ENCODE measurements at places on chromosomes 7 and 10.

GRCh38 chr7:11689096-11689495 lies 142.9 kb downstream of the THSD7A start:
- DNase-seq, result no peak

GRCh38 chr7:157845203-157845835 lies 508.5 kb downstream of the DNAJB6 start:
- no peak for DNase-seq

DNA sequence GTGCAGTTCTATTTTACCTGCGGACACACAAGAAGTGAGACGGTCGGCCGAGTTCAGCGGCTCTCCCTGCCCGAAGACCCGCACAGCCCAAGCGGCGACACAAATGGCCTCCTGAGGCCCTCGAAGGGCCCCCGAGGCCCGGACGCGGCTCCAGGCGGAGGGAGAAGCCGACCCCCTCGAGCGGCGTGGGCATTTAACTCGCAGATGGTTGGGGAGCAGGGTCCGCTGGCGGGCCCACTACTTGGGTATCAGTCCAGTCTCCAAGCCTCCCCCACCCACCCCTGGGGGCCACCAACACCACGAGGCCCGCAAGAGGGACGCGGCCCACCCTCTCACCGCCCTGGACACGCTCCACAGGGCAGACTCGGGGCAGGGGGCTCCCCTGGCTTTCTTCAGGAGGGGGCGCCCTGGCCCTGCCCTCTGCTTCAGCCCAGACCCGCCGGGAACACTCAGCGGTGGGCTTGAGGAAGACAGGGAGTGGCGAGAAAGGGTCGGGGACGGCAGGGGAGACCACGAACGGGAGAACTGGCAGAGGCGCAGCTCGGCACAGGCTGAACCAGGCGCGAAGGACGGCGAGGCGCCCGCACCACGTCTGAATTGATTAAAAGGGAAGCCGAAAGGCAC lies 1.7 kb downstream of the IGF2BP3 start:
- DNase-seq, result no peak

DNA sequence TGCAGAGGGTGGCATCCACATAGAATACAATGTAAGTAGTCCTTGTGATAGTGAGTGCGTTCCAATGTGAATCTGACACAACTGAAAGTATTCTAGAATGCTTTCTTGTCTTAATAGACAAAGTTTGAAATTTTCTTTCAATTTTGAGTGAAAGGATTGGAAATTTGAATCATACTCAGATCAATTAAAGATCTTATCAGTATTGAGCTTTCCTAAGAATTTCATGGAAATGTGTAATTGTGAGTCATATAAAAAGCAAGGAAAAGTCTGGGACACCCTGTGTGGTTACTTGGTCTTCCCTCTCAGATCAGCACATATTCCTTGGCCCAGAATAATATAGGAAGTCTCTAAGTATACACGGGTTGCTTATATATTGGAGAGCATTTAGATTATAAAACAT lies 99.1 kb downstream of the MBL2 start:
- no peak for DNase-seq

DNA sequence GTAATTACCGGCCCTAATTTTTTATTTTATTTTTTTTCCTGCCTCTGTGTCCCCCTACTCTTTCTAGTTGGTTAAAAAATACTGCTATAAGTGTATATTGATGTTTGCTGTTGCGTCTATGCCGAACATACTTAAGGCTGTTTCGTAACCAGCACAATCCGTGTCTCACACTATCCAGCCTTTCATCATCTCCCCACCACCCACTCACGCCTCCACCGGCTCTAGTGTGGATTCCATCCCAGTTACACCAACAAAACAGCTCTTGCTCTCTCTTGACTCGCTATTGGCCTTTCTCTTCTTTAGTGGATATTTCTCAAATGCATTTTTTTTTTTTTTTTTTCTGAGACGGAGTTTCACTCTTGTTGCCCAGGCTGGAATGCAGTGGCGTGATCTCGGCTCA lies 70.1 kb upstream of the CAMK1D start:
- DNase-seq, result no peak

GRCh38 chr7:101303102-101303701 lies 18.4 kb downstream of the IFT22 start:
- no peak for DNase-seq

DNA sequence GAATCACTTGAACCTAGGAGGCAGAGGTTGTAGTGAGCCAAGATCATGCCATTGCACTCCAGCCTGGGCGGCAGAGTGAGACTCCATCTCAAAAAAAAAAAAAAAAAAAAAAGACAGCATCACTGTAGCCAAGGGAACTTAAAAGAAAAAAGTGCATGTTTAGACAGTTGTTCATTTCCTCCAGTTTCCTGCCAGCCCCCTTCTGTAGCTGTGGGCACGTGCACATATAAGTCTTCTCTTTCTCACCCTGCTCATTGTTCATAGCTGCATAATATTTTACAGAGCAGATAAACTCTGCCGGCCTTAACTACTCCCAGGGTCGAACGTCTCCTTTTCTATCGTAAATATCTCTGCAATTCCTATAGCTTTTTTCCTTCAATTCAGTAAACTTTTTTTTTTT lies 132.6 kb downstream of the LHPP start:
- DNase-seq, result no peak

GRCh38 chr10:12852687-12853086 lies 148.8 kb downstream of the CCDC3 start:
- no peak for DNase-seq

DNA sequence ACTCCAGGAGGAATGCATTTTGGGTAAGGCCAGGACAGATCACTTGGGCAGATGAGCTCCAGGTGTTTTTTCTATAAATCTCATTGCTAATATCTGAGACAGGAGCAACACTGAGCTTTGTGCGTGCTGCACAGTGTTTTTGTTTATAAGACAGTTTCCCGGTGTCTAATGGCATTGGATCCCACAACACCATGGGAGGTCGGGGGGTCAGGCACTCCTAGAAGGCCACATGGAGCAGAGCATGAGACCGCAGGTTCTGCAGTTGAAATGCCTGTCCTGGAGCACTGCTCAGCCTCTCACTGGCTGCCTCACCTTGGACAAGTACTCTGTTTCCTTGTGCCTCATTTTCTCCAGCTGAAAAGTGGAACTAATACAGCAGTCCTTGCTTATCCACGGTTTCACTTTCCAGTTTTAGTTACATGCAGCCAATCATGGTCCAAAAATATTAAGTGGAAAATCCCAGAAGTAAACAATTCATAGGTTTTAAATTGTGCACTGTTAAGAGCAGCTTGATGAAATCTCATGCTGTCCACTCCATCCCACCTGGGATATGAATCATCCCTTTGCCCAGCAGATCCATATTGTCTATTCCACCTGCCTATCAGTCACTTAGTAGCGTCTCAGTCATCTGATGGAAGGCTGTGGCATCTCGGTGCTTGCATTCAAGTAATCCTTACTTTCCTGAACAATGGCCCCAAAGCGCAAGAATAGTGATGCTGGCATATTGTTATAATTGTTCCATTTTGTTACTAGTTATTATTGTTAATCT lies 35.2 kb downstream of the ATXN7L1 start:
- DNase-seq, result no peak

DNA sequence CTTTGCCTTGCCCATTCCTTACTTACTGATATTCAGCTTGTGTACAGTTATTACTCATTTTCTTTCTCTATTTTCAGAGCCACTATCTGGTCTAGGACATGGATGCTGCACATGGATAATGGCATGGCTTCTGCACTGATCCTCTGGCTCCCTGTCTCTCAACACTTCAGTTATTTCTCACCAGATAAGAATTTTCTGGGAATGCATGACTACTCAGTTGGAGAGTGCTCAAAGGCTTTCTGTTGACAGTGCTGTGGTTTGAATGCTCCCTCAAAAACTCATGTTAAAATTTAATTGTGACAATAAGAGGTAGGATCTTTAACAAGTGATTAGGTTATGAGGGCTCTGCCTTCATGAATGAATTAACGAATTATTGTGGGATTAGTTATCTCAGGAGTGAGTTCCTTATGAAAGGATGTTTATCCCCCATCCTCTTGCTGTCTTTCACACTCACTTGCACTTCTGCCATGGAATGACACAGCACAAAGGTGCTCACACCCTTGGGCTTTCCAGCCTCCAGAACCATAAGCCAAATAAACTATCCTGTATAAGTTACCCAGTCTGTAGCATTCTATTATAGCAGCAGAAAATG lies 16.1 kb upstream of the PIK3CG start:
- no peak for DNase-seq

DNA sequence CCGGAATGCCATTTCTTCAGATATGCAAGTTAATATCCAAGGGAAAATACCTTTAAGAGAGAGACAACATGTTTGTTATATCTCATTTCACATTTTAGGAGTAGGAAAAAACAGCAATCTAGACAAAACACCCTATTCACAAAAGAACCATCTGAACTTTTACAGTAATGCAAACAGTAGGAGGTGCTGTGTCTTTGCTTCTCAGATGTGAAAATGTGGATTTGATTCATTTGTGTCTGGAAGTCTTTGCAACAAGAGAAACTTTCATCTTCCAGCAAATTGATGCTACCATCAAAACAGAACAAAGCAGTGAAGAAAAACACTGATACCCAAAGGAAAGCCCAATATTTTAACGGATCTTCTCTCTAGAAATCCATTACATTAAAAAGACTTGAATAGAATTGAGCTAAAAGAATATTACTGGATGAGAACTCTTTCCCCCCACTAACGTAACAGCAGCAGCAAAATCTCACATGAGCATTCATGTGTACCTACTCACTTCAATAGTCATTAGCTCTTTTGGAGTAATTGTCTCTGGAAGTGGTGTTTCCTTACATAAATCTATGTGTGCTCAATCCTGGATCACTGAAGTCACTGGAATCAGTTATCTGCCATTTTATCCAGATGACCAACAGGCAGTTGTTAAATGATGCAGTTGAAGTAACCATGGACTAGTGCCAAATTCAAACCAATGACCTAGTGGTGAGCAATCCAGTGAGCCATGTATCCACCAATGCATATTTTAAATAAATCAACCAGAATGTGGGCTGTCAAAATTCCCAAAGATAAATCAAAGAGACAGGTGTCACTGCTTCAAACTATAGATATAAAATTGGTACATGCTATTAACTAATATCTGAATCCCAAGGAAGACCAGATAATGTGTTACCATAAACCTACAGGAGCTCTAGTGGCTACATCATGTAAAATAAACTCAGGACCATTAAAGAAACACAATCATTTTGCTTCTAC lies 1.8 kb downstream of the SEMA3C start:
- DNase-seq, result no peak

DNA sequence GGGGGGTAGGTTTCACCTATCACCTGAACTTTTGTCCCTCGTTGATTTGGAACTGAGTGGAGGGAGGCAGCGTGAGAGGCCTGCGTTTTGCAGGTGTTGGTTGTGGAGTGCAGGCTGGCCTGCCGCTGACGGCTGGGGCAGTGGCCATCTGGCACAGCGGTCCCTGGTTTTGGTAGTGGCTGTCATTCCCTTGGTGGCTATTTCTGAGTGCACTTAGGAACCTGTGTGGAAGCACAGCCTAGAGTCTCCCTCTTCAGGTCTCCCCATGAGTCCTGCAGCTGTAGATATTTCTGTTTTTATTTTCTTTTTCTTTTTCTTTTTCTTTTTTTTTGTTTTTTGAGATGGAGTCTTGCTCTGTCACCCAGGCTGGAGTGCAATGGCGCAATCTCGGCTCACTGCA lies 129.2 kb downstream of the CUL2 start:
- DNase-seq, result no peak

DNA sequence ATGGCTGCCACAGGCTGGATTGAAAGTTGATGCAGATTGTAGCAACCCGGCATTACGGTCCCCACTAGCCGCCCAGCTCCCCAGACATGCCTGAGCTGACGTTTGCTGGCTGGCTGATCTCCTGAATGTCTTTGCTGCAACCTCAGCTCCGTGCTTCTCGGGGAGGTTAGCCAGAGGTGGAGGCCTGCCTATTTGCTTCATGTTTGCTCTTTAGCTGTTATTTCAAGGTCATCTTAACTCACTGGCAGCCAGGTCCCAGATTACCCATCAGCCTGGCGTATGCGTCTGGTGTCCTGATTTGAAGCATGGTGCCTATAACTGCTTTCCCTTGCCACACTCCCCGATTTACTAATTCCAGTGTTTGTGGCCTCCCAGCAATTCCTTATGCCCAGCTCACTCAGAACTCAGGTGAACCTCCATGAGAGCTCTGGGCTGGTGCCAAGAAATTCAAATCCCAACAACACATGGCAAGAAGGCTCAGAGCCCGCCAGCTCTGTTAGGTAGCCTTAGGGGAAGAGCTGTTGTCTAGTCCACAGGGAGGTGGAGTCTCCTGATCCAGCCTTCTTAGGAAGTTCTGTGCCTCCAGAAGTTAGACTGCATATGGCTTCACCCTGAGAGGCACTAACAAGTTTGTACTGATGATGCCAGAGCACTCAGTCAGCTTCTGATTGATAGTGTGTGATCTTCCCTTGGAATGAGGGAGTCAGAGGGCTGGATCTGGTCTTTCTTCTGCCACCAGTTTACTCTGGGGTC lies 69.7 kb upstream of the EXOC4 start:
- no peak for DNase-seq

GRCh38 chr10:55397777-55398496 lies 596.9 kb upstream of the PCDH15 start:
- DNase-seq, result no peak

- no peak for DNase-seq
These were observed 245.4 kb downstream of the AUTS2 start for GRCh38 chr7:69843653-69844052.

- no peak for DNase-seq
These were observed 184.3 kb upstream of the ITGB1 start for GRCh38 chr10:33142295-33142694.

DNA sequence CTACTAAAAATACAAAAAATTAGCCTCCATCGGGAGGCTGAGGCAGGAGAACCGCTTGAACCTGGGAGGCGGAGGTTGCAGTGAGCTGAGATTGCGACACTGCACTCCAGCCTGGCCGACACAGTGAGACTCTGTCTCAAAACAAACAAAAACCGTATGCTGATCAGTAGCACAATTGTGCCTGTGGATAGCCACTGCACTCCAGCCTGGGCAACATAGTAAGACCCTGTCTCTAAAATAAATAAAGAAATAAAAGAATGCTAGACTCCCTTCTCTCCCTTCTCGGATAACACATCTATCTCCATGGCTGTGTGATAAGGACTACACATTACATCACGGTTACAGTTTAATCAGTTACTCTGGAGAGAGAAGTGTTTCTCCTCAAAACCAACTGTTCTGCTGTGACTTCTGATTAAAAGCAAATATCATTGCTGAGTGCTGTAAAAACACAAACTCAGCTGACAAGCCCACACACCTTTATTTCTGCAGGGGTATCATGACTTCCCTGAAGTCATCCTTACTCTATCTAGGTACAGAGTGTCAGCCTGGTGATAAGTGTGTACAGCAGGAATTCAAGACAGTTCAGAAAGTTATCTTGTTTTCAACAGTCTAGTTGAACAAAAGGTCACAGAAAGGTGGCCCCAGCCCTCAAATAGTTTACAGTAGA lies 5.3 kb upstream of the ARHGAP19 start:
- DNase-seq, result no peak

DNA sequence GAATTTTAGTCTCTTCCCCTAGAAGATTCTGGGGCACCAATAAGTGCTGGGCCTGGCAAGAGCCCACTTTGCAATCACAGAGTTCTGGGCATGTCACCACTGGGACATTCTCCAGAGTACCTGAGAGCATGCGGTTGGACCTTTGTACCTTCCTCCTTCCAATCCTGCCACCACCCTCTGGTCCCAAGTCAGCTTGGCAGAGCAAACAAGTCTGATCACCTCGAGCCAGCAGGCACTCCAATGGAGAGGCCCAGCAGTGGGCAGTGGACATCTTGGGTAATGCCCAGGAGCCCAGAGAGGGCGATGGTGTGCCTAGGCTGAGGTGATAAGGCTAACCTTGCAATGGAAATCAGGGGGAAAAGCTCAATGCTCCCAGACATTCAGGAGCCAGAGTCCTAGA lies 43.4 kb downstream of the SH3PXD2A start:
- no peak for DNase-seq

Data from stimulated activated CD8-positive, alpha-beta memory T cell treated with anti-CD3 and anti-CD28 coated beads, Interleukin-4, amount 100 ng/mL, for 4 hours (primary cell).